Inflammatory macrophage treated with lipopolysaccharide for 4 hours (primary cell): ENCODE measurements at places on chromosomes 4 and X.
A peak's percentile ranks its signal among the peaks of the same experiment; 100 is the strongest.

DNA sequence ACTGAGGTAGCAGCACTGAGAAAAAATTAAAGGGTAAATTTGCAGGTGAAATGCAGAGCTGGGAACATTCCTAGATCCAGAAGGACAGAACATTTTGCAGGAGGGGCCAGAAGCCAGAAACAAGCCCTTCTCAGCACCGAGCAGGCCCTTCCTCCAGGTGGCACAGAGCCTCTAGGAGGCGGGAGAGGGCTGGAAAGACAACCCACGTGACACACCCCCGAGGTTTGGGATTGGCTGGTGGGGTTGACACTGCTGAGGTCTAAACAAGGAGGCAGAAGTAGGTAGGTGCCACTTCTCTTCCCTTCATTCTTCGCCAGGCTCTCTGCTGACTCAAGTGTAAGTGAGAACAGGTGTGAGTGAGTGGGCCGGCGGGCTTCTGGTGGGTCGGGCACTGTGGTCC lies at the start of gene PAGE4:
TSS of gene PAGE4 (plus strand) at position 288 of the 400 bp plus-strand sequence. CDS start 1,126 bp downstream, outside the sequence.
- DNase-seq, result no peak

- DNase-seq, result no peak
Measured at GRCh38 chr4:138749303-138749702, 266.3 kb upstream of the NOCT start.

- DNase-seq, result no peak
Measured at GRCh38 chr4:36043901-36044300, 200.4 kb downstream of the ARAP2 start.

GRCh38 chrX:10485326-10485725 lies 135.1 kb downstream of the MID1 start:
- no peak for DNase-seq

GRCh38 chr4:83262682-83263081 lies 21.9 kb downstream of the COQ2 start:
- no peak for DNase-seq

DNA sequence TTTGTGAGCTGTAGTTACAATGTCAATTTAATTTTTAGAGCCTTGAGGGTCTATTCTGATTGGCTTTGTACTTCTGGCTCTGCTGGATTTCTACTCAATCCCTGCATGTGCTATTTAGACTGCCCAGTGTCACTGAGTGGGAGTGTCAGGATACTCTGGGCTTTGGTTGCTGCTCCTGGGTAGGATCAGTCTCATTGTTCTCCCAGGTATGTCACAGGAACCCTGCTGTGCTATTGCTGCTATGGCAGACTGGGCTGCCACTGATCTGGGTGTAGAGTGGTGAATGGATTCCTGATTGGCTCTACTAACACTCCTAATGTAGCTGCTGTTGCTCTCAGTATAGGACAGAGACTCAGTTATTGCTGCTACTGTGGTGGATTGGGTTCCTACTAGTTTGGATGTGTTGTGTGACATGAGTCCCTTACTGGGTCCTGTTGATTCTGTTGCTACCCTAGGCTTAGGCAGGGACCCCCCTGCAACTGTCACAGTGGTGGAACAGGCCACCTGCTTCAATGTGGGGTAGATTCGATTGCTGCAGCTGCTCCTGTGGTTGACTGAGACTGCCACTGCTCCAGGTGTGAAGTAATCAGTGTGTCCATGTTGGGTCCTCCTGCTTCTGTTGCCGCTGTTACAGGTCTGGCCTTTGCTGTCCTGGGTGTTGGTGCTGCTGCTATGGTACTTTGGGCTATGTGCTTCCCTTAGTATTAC lies 707.8 kb upstream of the AMOT start:
- DNase-seq, result no peak

GRCh38 chrX:5113128-5113527 lies 1115.5 kb downstream of the NLGN4X start:
- DNase-seq, result peak; percentile 5

DNA sequence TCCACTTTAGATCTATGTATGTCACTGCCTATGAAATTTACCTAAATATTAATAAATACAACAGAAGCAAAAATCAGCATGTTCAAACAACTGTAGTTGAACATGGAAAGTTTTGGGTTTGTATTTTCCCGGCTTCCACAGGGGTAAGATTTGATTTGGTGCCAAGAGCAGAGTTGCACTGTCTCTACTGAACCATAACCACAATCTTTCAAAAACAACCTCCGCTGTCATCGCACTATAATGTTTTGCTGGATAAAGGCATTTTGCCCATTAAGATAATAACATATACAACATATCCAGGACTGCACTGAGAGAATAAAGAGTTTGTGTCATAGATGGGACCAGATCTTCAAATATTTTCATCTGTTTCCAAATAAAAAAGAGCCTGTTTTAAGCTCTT lies 94.9 kb downstream of the TENM3 start:
- DNase-seq, result no peak

GRCh38 chr4:105386012-105386411 lies 87.8 kb downstream of the PPA2 start:
- no peak for DNase-seq

GRCh38 chrX:103431316-103431715 lies 55.0 kb downstream of the BEX3 start:
- DNase-seq, result peak; percentile 3

GRCh38 chr4:65737672-65738071 lies 67.4 kb upstream of the EPHA5 start:
- no peak for DNase-seq

DNA sequence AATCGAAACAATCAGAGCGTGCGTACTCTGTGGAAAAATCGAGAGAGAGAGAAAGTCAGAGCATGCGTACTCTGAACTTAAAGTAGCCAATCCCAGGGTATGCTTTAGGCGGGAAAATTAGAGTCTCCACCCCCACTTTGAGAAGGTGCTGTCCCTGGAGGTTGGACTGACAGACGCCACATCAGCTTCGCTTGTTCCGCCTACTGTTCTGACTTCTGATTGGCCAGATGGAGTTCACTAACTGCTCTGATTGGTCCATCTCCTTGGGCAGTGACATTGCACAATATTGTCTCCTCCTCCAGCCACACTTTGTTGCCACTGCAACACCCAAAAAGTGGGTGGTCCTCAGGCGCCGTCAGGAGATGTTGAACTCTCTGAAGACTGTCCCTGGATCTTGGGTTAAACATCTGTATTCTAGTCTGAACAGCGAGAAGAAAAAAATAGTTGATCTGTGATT lies at the start of gene SSX5:
TSS of gene SSX5 (minus strand) at position 51 of the 457 bp plus-strand sequence. CDS start 1,437 bp downstream, outside the sequence.
- DNase-seq, result no peak

GRCh38 chr4:142356118-142356759 lies 489.9 kb downstream of the INPP4B start:
- DNase-seq, result no peak
